Activated CD4-positive, alpha-beta T cell treated with anti-CD3 and anti-CD28 coated beads for 4 hours (primary cell): ENCODE measurements at places on chromosomes 1 and 21.

DNA sequence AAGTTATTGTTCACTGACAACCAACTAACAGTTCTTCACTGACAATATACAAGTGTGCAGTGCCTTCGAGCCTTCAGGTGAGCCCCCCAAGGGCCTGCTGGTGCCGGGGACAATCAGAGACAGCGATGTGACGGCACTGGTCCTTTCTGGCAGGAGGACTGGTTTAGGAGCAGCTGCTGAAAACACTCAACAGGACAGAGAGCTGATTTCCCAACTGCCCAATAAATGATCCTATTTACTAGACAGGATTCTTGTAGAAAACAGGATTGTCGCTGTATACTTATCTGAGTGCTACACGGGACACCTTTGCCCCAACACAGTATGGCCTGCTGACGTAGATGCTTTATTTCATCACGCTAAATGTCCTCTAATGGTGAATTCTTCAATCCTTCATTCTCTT is 65.4 kb downstream of the TP53BP2 start:
- DNase-seq = no peak

GRCh38 chr1:228378873-228379460 is 27.7 kb downstream of the TRIM11 start:
- DNase-seq = no peak

DNA sequence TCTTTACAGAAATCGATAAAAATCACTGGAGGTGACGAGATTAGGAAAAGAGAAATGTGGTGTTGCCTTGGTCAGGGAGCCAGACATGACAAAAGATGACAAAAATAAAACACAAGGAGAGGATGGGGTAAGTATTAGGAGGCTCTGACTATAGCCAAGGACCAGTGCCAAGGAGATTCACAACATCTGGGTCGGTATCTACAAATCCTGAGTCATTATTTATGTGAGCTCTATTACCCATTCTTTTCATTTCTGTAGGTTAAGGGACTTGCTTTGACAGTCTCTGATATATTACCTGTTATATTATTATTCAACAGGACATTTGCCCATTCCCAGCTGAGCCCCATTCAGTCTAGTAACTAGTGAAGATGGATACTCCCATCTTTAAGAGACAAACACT is 120.8 kb downstream of the TYW3 start:
- DNase-seq = no peak

- DNase-seq = peak; percentile 44
Measured at GRCh38 chr1:247487057-247487456, 29.2 kb upstream of the OR2B11 start.

DNA sequence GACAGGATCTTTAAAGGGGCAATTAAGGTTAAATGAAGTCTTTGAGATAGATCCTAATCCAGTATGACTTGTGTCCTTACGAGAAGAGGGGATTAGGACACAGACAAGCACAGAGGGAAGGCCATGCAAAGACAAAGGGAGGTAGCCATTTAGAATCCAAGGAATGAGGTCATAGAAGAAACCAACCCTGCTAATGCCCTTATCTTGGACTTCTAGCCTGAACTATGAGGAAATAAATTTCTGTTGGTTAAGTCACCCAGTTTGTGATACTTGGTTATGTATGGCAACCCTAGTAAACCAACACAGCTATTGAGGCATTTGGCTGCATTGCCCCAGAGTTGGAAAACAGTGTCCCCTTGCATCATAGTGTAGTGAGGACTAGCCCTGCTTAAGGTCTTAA is 121.3 kb downstream of the MAST2 start:
- no peak for DNase-seq
